ENCODE measurements at places on chromosomes 13 and 19. TPM values are rescaled to one million over a fixed set of nuclear protein-coding genes. Genes with fewer than 3 reads are reported as not detected.

The FCAR gene
- 0.16 TPM for total RNA-seq

The MEIOSIN gene
- not detected for total RNA-seq

GRCh38 chr13:45928176-45928575 is 76.6 kb upstream of the SIAH3 start:
- no peak for ATAC-seq

DNA sequence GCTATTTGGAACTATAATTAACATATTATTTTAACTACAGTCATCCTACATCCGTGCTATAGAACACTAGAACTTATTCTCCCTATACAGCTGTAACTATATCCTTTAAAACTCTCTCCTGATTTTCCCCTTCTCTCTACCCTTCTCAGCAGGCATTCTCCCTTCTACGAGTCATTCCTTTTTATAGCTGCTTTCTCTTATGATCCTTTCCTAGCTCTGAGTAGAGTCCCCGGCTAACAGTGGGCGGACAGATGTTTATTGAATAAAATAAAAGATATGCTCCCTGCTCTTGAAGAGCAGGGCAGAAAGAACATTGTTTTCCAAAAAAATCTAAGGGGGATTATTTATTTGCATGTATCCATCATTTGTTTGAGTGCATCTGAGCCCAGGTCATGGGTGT is 246.5 kb upstream of the TMTC4 start:
- no peak for ATAC-seq

DNA sequence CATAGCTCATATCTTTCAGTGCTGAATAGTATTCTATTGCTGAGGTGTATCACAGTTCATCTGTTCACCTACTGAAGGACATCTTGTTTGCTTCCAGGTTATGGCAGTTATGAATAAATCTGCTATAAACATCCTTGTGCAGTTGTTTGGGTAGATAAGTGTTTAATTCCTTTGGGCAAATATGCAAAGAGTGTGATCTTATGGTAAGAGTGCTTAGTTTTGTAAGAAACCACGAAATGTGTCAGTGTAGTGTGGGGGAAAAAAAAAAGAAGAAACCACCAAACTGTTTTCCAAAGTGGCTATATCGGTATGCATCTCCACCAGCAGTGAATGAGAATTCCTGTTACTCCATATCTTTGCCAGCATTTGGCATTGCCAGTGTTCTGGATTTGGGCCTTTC is 93.3 kb downstream of the PIBF1 start:
- ATAC-seq, result no peak
